ENCODE measurements at places on chromosomes 3 and 15.

DNA sequence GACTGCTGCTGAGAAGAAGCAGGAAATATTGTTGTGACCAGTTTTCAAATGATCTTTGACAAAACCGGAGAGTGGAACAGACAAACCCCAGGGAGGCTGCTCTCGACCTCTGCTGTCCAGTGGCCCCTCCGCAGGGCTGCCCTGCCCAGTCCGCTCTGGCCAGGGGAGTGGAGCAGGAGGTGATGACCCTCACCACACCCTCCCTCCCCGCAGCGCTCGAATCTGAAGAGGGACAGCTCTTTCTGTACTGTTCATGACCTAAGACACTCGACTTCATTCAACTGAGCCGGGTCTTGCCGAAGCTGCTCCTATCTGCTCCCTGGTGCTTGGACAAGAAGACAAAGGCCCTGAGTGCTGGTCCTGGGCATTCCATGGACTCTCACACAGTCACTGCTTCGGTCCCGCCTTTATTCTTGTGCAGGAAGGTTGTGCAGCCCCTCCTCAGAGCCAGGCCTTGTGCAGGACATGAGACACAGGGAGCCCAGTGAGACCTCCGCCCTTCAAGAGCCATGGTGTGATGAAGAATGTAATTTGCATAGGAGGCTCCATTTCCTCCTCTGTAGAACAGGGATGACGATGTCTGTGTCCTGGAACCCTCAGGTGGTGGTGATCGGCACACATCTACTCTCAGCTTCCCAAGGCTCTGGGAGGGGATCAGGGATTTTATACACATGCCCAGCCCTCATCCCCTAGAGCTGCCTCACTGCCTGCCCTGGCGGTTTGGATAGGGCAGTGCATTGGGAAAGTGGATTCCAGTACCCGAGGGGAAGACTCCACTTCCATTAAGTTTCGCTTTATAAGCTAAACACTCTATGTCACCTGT lies 97.1 kb upstream of the PRR20G start:
- no peak for DNase-seq

- DNase-seq, result no peak
These were observed 258.3 kb upstream of the ZPLD1 start for GRCh38 chr3:102176333-102177050.

DNA sequence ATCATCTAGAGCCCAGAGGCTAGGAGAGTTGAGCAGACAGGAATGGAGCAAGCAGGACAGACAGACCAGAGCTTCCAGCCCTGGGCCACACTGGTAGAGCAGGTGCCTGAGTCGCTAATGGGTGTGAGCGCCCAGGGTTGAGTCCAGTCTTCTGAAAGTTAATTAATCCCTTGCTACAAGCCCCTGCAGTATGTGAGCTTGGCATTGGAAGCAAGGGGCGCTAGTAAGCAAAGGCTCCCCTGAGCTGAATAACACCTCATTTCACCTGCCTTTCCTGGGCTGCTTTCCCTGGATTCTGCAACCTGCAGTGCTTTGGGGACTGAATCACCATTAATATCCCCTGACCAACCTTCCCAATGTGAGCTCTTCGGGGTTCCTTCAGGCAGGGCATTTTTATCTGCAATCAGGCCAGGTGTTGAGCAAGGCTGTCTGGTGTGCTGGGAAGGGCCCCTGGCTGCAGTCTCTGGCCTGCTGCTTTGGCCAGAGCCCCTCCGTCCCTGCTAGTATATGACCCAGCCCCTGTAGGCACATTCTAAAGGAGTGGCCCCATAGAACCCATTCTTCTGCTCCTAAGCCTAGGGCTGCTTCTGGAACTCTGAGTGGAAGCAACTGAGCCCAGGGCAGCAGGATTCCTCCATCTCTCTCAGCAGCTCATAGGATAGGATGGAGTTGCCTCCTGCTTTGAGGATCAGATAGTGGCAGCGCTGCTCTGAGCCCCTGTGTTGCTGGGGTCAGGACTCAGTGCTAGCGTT lies 45.1 kb upstream of the EPHB1 start:
- no peak for DNase-seq

- DNase-seq, result no peak
These were observed 33.4 kb upstream of the CTDSPL2 start for GRCh38 chr15:44394062-44394461.

DNA sequence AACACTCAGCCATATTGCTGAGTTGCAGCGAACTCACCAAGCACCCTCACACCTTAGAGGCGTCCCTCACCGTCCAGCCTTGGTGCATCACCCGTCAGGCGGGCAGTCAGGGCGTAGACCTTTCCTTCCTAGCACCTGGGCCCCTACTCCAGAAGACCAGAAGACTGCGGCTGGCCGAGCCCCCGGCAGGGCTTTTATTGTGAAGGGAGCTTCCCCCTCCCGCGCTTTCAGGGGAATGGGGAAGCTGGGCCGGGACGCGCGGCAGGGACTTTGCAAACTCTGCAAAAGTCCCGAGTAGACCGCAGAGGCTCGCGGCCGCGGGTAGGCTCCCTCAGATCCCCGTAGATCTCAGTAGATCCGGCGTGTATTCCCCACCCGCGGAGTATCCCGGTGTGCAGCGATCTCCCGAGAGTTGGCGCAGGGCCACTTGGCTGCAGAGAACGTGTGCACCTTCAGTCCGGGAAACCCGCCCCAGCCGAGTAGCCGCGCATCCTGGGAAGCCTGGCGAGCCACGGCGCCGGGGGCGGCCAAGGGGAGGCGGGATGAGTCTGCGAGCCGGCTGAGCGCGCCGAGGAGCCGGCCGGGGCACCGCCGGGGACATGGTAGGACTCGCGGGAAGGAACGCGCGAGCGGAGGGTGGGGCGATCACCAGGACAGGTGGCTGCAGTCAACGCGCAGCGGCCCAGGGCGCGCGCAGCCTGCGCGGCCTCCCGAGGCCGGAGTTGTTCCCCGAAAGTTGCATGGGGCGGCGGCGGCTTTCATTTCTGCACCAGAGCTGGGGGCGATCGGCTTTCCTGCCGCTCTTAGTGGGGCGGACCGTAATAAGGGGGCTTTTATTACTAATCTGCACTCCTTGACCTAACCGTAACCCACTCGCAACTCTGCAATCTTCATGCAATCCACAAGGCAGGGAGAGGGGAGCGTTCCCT lies at the start of gene GASK1A:
GASK1A (plus strand) TSS at position 268 of the 929 bp plus-strand sequence; CDS start at position 600, 332 bp downstream.
- DNase-seq, result no peak

DNA sequence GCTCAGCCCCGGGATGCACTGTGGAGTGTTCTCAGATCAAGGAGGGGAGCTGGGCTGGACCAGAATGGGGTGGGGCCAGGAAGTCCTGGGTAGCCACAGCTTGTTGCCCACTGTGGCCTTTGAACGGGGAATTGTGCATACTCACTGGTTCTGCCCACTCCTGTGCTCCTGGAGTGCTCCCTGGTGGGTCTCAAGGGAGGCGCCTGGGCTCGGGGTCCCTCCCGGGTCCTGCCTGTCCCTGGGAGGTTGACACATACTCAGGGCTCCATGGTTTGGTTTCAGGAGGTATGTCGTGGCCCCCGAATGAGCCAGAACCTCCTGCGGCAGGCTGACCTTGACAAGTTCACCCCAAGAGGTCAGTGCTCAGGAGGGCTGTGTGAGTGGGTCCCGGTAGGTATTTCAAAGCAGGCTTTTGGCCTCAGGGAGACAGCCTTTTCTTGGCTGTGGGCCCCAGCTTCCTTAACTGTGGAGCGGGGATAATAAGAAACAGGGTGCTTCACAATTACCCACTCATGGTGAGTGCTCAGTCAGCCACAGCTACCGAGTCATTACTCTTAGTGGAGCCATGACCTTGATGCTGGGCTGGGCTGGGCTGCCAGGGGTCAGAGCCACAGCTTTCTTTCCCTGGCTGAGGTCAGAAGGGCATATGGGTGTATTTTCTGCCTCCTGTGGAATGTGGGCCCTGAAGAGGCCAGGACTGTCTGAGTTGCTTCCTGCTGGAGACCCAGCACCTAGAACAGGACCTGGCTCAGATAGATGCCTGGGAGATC lies 7.6 kb downstream of the DNAH1 start:
- DNase-seq, result no peak

DNA sequence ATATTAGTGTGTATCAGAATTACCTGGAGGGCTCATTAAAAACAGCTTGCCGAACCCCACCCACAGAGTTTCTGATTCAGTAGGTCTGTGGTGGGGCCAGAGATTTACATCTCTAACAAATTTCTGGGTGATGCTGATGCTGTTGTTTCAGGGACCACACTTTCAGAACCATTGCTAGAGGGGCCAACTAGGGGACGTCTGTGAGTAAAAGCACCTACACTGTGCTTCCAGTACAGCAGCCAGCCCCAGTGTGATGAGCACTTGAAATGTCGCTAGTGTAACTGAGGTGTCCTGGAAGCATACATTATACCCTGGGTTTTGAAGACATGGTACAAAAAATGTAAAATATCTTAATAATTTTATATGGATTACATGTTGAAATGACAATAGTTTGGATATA lies 33.0 kb downstream of the AGTR1 start:
- DNase-seq, result no peak

DNA sequence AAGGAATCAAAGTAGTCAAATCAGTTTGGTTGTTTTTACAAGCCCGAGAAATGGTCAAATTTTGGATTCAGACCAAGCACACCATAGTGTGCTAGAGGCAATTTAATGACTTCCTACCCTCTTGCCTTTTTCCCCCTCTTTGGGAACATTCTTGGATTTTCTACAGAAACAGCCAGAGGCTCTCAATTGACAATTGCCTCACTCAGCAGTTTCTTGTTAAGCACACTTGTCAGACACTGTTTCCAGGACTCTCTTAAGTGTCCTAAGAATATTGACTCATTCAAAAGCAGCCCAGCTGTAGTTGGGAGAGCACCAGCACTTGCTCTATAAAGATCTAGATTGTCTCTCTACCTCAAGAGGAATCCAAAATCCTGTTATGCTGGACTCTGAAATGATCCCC lies 1.5 kb upstream of the SLC35G2 start:
- DNase-seq, result no peak

- no peak for DNase-seq
These were observed 30.7 kb upstream of the DUSP7 start for GRCh38 chr3:52086976-52087663.

DNA sequence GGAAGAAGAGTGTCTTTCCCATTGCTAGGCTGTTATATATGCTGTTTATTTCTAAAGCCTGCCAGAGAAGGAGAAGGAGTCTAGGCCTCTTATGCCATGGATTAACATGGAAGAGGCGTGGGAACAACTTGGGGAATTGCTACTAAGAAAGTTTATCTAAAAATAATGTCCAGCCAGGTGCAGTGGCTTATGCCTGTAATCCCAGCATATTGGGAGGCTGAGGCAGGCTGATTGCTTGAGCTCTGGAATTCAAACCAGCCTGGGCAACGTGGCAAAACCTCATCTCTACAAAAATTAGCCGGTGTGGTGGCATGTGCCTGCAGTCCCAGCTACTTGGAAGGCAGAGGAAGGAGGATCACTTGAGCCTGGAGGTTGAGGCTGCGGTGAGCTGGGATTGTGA lies 51.7 kb upstream of the ARPP19 start:
- no peak for DNase-seq

- no peak for DNase-seq
These were observed 30.2 kb upstream of the MME start for GRCh38 chr3:155049959-155050358.

DNA sequence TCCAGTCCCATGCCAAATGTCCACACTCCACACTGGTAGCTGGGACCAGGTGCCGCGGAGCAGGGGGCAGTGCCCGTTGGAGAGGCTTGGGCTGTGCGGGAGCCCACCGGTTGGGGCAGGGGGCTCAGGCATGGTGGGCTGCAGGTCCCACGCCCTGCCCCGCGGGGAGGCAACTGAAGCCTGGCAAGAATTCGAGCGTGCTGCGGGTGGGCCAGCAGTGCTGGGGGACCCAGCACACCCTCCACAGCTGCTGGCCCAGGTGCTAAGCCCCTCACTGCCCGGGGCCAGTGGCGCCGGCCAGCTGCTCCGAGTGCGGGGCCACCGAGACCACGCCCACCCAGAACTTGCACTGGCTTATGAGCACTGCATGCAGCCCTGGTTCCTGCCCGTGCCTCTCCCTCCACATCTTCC lies 479.4 kb downstream of the ZNF385D start:
- no peak for DNase-seq

DNA sequence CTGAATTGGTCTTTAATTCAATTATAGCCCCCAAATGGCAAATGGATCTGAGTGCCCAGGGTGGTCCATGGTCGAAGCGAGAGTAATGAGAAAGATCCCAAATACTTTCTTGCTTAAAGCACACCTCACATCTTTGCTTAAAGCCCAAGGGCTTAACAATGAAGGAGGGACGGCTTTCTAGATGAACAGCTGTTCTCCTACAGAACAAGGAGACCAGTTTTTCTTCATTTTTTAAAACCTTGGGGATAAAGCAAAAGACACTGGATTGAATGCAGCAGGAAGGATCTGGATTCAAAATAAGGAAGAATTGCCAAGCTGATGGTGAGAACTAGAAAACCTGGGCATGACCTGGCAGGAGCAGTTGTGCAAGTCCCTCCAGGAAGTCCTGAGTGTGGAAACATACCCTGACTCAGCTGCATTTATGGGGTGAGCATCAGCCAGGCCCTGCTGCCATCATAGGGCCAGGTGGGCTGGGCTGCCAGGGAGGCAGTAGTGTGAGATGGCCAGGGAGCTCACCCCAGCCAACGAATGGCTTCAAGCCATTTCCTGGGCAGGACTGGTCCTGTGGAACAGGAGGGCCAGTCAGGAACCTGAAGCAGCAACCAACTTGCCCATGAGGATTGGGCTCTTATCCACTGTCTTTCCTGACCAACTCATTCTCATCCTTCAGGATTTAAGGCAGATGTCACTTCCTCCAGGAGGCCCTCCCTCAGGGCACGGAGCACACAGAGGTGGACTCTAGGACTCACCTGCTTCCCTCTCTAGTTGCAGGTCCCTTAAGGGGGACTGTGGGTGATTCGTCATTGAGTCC lies 18.4 kb upstream of the RHCG start:
- no peak for DNase-seq

GRCh38 chr3:15276028-15276724 lies 56.2 kb downstream of the SH3BP5 start:
- DNase-seq, result no peak

- DNase-seq, result no peak
These were observed 48.7 kb downstream of the CHSY1 start for GRCh38 chr15:101203029-101203573.

DNA sequence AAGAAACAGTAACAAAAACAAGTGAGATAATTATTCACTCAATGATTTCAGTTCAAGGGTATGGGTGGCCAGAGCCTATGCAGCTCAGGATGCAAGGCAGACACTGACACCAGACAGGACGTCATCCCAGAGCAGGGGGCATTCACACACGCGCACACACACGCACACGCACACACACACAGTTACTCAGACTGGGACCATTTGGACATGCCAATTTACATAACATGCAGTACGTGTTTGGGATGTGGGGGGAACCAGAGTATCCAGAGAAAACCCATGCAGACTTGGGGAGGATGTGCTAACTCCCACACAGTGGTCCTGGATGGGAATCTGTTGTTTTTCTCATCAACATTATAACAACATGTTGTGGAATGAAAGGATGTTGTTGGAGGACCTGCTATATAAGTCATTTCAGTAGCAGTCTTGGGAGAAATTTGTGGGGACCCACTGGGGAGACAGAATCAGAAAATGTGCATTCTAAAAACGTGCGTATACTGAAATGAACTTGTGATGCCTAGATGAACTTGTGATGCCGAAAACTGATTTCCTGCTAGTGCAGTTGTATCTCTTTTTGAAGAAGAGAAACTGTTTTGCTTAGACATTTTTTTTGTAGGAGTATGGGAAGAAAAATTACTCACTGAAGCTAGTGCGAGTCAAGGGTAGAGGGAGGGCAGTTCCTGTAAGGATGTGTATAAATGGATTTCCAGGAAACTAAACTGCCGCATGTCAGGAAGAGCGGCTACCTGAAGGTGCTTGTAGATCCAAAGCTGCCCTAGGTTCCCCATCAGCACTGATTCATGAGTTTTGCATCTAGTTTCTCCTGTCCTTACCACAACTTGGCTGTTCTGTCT lies 25.2 kb downstream of the CD200 start:
- DNase-seq, result no peak

GRCh38 chr3:76026379-76026778 lies 241.0 kb upstream of the ZNF717 start:
- DNase-seq, result no peak

- no peak for DNase-seq
These were observed 393 bp downstream of the CNTN6 start for GRCh38 chr3:1093217-1093616.
